HFFc6 (cell line): ENCODE measurements at places on chromosomes 13 and 19. TPM values are rescaled to one million over a fixed set of nuclear protein-coding genes. Genes with fewer than 3 reads are reported as not detected.

Gene CD79A
- total RNA-seq, result 0.25 to 0.43 TPM in 2 of 3 replicates, not detected in the other

Gene APBA3
- total RNA-seq, result 10.4 and 10.6 TPM in 2 replicates

Gene TTC9B
- total RNA-seq, result not detected in 3 replicates

DNA sequence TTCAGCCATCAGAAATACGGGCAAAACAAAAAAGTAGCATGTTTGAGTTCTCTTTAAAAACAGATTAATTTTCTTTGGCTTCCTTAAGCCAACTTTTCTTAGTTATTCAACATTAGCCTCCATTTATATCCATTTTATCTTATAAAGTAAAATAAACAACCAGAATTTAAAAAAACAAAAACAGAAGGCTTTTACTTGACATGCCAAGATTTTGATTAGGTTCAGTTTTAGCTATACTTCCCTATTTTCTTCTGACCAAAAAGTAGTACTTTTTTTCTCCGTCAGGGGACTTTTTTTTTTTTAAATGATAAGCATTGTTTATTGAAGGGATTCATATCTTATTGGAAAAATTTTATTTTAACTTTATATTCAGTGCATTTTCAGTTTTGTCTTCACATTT, 18.1 kb downstream of the RNASEH2B start:
- no peaks in the 10 kb centered on the region; the same call in 1 of the 2 replicates for H3K4me1 ChIP-seq
- DNase-seq, result no peak
- H3K27me3 ChIP-seq, result peaks cover 2% of the 10 kb centered on the region; the same call in 1 of the 2 replicates
- H3K4me3 ChIP-seq, result no peak overlapping the region
- no peak overlapping the region for H3K27ac ChIP-seq

DNA sequence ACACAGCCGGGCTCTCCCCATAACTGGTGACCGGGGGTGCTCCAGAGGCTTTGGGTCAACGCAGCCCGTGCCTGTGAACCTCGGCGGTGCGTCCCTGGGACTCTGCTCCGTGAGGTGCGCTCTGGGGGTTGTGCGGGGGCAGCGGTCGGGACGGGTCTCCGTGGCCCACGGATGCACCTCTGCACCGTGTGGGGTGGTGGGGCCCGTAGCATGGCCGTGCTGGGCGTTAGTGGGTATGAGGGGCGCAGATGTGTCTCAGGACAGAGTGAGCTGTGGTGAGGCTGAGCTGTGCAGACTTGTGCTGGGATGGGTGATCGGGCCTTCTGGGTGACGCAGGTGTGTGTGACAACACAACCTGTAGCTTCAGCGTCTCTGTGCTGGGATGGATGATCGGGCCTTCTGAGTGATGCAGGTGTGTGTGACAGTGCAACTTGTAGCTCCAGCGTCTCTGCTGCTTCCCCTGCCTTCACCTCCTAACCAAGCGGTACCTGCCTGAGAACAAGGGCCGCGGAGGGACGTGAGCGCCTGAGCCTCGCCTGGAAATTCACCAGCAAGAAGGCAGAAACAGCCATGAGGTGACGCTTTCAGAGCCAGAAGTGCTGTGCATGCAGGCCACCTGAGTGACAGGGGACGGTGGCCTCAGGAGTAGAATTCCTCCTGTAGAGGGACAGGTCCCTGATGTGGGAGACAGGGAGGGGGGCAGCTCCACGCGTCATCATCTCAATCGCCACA, 599 bp downstream of the ZNF331 start:
- H3K27ac ChIP-seq, result peak overlapping the region; percentile 94
- no peak for DNase-seq
- H3K36me3 ChIP-seq, result peaks cover 33% of the 10 kb centered on the region
